Activated CD8-positive, alpha-beta memory T cell treated with anti-CD3 and anti-CD28 coated beads for 1 hour (primary cell): ENCODE measurements at places on chromosomes 12 and 14.

DNA sequence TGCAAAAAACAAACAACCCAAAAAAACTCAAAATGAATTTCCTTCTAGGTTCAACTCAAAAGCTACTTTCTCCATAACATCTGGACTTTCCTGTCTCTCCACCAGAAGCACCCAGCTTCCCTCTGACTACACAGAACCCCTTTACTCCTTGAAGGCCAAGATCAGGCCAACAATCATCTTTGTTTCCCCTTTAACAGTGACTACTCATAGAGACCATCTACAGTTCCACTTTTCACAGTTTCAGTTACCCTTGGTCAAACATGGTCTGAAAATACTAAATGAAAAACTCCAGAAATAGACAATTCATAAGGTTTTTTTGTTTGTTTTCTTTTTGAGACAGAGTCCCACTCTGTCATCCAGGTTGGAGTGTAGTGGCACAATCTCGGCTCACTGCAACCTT lies 11.8 kb downstream of the GCH1 start:
- DNase-seq = no peak

- no peak for DNase-seq
These were observed 89.1 kb downstream of the ADGRD1 start for GRCh38 chr12:131042834-131043245.

DNA sequence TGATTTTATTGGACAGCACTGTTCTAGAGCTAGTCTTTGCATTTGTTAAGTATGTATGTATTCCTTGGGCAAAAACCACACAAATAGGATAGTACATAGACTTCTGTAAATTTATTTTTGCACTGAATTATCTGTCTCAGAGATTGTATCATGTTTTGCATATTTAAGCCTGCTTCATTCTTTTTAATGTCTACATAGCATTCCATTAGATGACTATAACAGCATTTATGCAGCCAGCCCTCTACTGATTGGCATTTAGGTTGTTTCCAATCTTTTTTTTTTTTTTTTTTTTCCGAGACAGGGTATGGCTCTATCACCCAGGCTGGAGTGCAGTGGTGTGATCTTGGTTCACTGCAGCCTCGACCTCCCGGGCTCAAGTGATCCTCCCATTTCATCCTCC lies 34.5 kb downstream of the SYNDIG1L start:
- no peak for DNase-seq

- no peak for DNase-seq
These were observed 132.9 kb upstream of the SLC35F4 start for GRCh38 chr14:57998766-57999165.

DNA sequence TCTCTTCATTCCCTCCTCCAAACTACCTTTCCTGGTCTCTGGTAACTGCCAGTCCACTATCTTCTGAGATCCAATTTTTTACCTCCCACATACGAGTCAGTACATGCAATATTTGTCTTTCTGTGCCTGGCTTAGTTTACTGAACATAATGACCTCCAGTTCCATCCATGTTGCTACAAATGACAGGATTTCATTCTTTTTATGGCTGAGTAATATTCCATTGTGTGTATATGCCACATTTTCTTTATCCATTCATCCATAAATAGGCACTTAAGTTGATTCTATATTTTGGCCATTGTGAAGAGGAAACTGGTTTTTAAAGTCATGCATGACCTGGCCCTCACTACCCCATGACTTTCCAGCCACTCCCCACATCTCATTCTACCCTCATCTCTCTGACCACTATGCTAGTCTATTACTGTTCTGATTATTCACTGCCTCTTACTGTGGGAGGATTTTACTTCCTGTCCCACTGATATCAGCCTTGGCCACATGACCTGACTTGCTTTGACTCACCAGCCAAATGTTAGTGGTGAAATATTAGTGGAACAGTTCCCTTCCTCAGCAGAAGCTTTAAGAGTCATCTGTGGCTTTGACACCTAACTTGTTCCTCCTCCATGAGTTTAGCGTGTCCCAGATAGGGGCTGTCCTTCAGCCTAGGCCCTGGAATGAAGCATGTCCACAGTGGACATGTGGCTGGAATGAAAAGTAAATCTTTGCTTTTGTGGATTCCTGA lies 52.2 kb downstream of the GOLGA5 start:
- no peak for DNase-seq

GRCh38 chr12:43294916-43295315 lies 257.1 kb downstream of the ADAMTS20 start:
- no peak for DNase-seq

DNA sequence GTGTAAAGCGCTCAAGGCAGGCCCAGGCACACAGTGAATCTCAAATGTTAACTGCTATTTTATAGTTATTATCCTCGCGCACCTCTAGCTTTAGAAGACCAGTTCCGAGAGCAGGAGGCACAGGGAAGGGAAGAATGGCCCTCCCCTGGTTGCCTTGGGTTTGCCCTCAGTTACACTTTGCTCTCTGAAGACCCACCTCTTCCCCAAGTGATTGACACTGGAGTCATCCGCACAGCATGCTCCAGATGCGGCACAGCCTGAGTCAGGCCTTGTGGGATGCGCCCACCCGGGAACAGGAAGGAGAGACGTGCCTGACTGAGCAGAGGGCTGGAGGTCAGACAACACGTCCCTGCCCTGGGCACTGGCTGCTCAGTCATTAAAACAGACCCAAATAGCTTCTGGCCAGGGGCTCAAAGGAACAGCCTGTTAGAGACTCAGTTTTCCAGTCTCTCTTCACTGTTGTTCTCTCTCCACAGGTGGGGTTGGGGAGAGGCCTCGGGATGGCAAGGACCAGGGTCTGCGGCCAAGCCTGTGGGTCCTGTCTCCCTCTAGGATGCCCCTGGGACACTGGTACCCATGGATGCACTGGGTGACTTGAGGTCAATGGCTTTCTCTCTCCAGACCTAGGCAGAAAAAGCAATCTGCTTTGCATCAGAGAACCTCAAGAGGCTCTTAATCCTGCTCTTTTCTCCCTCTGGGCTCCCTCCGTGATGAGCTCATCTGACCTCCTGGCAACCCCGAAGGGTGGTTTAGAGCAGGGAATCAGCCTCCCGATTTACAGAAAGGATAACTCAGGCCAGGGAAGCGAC lies 13.6 kb upstream of the MLXIP start:
- DNase-seq = no peak

GRCh38 chr12:31011336-31011735 lies 62.3 kb upstream of the DDX11 start:
- DNase-seq = no peak

DNA sequence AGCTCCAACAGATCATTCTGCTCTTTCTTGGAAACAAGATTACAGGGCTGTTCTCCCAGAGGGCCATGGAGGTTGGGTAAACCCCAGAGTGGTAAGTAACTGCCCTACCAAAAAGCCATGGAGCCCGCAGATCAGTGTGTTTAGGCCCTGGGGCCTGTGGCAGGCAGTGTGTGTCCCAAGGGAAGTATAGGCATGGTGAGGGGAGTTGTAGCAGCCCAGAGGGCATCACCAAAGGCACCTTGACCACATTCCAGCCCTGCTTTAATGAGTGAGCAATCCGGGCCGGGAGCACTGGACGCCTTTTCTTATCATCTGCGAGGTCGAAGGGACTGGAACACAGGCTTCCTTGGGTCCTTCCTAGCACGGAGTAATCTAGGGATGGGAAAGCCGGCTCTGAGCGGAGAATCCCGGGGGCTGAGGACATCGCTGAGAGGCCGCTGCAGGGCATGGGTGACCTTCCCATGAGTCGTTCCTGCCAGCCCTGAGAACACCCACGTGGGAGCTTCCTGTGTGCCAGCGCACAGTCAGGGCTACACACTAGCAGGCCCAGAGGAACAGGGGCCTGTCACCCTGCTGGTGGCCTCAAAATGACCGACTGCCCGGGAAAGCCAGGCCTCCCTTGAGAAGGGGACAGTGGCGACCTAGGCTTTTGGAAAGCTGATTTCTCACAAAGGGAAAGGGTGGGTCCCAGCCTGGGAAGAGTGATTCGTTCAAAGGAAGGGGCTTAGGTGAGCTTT lies 91.3 kb downstream of the NINJ2 start:
- DNase-seq = no peak

- DNase-seq = no peak
These were observed 39.1 kb upstream of the CCDC63 start for GRCh38 chr12:110807640-110808039.

- DNase-seq = no peak
These were observed 131.5 kb upstream of the RTL1 start for GRCh38 chr14:101034986-101035385.

- no peak for DNase-seq
These were observed 41.7 kb downstream of the SUSD6 start for GRCh38 chr14:69652942-69653684.

GRCh38 chr14:31051511-31051910 lies 25.3 kb upstream of the STRN3 start:
- no peak for DNase-seq

- no peak for DNase-seq
These were observed 15.4 kb upstream of the PAPLN start for GRCh38 chr14:73221945-73222344.

DNA sequence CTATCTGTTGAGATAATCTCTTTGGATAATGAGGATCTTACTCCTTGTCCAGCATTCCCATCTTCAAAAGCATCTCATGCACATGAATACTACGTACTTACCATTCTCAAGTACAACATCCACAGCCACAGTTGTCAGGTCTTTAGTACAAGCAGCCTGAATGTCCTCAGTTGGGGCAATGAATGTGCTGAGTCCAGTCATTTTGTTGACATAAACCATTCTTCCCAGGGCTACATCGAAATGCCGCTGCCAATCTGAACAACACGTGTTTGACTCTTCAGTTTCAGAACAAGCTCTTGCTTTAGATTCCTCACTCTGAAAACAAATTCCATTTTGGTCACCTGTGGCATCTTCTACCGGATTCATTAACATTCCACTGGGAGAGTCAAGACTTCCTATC lies 5.0 kb downstream of the MLH3 start:
- DNase-seq = no peak

DNA sequence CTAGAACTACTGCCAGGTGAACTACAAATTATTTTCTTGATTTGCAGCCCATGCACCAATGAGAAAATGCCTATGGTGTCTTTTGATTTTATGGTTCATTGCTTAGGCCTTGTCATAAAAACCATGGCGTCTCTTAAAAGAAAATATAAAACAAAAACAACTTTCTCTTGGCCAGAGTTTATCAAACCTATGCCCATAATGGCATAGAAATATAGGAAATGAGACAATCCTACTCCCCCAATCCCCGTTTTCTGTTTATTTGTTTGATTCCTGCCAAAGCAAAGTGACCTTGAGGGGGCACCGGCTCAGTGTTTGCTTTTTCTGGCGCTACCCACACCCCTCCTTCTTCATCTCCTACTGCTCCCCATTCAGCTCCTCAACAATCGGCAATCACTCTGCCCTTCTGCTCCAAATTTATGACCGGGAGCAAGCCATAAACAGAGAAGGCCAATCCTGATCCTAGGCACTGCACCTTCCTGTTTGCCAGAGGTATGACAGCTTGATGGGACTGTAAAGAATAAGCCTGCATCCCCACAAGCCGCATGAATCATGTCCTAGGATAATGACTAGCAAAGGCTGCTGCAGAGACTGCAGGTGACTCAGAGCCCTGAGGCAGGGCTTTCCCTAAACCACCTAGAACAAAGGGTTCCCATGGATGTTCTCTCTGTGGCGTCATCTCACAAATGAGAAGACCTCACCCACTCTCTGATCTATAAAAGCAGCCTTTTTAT lies 874.9 kb downstream of the NRXN3 start:
- DNase-seq = no peak

GRCh38 chr12:127381043-127381668 lies 885.8 kb upstream of the TMEM132C start:
- no peak for DNase-seq

- DNase-seq = peak; percentile 32
These were observed 24.3 kb downstream of the SYNDIG1L start for GRCh38 chr14:74401504-74402241.

DNA sequence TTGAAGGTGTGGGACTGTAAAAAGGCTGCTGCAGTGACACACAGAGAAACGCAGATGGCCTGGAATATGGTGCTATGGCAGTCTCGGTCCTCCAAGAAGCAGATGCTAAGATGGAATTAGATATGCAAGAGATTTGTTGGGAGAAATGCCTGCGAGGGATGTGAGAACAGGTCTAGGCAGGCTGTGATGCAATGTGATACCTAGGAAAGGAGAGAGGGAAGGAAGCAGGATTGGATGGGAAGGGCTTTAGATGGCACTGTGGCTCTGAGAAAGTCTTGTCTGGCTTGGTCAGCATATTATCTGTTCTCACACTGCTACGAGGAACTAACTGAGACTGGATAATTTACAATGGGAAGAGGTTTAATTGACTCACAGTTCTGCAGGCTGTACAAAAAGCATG lies 374.4 kb downstream of the BCAT1 start:
- no peak for DNase-seq

DNA sequence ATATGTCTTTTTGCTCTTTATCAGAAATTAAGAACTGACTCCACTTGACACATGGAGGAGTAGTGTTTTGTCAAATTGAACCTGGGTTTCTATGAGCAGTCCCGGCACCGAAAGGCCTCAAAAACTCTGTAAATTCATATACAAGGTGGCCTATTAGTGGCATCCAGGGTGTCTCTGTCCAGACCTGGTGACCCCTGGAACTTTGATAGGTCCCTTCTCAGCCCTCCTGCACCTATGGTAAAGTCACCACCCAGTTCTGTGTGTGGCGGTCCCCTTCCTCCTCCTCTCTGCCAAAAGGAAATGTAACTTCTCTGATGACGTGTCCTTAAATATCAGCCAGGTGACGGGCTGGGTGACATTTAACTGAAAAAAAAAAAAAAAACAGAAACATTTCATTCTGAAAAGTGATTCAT lies 204.0 kb upstream of the FOXN3 start:
- no peak for DNase-seq

- DNase-seq = peak; percentile 11
These were observed 619 bp downstream of the ERC1 start for GRCh38 chr12:991350-992333.

DNA sequence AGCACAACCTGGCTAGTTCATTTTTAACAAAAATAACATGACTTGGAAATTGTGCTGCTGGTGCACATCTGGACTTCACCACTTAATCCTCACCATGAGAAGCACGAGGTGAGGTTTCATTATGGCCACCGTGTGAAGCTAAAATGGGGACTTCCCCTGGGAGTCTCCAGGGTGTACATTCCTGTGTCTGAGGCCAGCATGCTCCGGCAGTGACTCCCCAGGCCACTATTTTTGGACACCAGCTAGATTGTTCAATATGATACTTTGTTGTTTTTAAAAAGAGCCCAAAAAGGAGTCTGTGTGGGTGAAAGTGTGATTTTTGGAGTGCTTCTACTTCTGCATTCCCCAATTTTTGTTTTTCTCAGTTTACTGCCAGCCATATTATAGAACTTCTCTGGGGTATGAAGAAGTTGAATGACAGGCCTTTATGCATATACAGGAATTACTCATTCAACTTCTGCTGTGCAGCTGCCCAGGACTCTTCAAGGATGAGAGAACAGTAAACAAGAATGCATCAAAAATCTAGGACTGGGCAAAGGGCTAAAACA lies 16.9 kb upstream of the AICDA start:
- no peak for DNase-seq

- DNase-seq = no peak
These were observed 208.3 kb downstream of the GXYLT1 start for GRCh38 chr12:41936333-41936732.

DNA sequence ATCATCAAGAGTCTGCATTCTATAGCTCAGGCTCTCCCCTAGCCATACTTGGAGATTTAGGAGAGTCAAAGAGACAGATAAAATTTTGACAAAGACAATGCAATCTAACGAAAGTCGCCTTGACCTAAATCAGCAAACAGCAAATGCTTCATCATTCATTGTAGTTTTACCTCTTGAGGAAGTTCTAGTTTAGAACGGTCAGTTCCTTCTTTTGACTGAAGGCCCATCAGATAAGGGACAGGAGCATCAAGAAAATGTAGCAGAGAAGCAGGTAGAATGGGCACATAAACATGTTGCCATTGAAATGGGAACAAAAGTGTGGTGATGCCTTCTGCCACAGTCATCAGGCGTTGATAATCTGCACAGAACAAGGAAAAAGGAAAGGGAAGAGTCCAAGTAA lies 130.9 kb downstream of the DENND5B start:
- DNase-seq = no peak
